Neuronal stem cell (in vitro differentiated cells): ENCODE measurements at places on chromosomes 5 and 9.

DNA sequence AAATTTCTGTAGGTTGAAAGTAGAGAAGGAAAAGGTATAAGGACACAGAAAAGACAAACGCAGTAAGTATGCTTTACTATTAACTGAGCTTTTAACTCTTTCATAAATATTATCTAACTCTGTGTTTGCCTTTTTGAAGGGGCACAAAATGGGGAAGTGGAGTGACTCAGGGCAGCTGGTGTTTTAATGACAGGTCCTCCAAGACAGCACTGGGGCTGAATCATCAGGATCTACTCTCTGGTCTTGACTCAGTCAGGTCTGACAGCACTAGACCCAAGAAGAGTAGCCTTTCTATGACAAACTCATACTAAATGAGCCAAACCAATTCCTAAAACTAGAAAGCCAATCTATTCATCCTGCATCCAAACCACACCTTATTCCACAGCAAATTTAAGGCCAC lies 102.2 kb downstream of the APTX start:
- DNase-seq: no peak

DNA sequence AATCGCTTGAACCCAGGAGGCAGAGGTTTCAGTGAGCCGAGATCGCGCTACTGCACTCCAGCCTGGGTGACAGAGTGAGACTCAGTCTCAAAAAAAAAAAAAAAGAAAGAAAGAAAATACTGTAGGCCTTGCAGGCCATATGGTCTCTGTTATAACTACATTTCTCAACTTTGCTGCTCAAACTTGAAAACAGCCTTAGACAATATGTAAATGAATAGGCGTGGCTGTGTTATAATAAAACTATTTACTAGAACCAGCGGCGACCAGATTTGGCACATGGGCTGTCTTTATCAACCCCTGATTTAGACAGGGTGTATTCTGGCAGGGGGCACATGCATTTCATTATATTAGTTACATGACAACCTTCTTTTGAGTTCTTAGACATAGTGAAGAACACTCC lies 130.0 kb downstream of the C9orf152 start:
- no peak for DNase-seq

DNA sequence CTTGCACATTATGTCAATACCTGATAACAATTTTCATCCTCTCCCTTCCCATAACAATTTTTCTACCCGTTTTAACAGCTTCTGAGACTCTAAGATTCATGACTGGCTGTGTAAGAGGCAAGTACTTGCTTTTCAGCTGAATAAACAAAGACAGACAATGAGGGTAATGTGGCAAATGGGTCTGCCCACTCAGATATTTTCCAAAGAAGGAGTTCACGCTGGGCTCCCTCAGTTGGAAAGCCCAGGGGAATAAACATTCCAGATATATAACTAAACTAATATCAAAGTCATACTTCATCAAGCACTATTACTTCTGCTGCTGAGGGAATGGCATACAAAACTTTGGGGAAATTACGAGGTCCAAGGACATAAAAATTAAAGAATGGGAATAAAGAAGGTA lies 24.4 kb downstream of the MEGF9 start:
- peak; percentile 23 for DNase-seq

DNA sequence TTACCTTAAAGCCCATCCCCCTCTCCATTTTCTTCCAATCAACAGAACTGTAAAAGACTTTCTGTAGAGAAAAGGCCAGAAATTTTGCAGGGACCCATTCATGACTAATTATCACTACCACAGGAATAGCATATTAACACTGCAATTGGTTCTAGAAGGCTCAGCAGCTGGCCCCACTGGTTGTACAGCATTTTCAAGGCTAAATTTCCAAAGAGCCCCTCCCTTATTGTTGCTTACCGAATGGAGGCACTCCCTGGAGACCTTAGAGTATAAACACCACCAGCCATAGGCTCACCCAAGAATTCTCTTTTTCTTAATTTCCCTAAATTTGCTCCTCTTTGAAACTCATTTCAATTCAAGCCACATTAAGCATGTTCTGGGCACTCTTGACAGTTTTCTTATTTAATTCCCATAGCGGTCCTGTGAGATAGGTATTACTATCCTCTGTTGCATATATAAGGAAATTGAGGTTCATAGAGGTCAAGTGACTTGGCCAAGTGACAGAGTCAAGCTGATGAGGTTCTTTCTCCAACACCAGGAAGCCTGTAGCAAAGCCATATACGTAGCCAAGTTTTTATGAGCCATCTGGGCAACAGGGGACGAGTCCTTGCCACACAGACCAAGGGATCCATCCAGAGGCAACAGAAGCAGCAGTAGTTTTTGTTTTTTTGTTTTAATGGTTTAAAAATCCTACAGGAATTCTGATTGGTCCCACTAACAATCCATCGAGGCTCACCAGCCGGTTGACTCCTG lies 83.9 kb upstream of the NR5A1 start:
- no peak for DNase-seq

DNA sequence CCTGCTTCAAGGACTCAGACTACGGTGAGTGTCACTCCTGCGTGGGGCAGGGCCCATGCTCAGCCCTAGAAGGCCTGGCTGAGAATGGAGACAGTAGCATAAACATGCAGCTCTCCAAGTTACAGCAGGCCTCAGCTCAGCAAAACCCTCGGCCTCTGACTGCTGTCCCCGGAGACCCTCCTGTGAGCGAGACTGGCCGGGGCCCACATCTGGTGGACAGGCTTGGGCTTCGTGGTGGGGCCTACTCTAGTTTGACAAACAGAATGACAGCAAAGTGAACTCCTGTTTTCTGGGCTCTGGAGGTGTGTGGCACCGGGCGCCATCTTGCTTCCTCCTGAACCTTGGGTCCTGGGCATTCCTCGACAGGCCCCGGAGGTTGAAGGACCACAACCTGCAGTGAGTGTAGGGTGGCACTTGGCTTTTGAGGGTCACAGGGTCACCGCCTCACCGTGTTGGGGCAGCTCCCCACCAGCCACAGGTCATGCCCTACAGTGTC lies 97.5 kb downstream of the PHF2 start:
- no peak for DNase-seq

DNA sequence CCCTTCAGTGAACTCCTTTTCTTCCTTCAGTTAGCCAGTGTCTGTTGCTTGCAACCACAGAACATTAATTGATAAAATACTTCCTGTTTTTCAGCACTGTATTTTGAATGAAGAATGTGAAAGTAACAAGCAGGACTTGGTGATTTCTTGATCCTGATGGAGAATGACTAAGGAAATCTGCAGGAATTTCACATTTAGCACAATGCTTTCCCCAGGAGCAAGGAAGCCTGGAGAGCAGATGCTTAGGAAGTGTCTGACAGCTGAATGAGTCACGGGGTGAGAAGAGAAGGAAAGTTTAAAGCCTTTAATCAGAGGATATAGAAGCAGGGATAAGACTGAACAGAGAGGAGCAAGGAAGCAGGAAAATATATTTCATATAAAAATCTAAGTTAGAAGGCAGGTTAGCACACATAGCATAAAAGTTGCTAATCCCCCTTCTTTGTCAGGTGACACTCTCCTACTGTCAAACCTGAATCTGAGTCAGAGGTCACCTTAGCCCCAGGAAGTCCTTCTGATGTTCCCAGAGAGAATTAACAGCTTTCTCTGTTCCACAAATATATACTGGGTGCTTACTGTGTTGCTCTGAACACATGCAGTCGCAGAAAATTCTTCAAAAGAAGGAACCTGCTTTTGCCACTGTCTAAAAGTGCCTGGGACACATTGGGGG lies 59.7 kb downstream of the GNA14 start:
- peak; percentile 8 for DNase-seq

DNA sequence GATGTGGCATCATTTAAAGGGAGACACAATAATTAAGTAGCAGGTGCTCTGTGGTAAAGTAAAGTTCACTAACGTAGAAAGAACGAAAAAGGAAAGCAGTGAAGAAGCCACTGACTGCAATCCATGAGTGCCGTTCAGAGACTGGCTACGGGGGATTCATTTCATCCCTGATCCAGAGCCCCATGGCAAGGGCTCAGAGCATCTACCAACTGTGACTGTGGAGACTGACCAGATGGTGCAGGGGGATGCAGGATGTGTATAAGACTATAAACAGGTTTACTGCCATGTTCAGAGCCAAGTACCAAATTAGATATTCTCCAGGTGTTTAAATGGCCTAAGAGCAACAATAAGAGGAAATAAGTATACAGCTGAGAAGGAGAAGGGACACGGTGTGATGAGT lies 47.7 kb downstream of the MARCHF11 start:
- no peak for DNase-seq

- DNase-seq: no peak
Measured at GRCh38 chr5:154390096-154390495, 55.7 kb upstream of the SAP30L start.

DNA sequence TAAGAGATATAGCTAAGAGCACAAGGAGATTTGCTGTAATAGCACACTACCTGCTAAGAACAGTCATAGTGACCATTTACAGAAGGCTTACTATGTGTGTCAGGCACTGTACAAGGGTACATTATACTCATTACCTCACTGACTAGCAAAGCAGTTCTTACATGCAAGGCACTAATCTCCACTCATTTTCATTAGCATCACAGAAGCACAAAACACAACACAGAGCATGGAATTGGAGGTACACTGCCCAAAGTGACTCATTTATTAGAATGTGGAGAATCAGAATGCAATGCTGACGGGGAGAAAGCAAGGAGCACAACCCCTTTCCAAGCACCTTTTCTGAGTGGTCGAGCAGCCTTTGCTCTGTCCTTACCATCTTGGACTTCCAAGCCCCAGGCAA lies 169.7 kb downstream of the ENTREP1 start:
- no peak for DNase-seq

DNA sequence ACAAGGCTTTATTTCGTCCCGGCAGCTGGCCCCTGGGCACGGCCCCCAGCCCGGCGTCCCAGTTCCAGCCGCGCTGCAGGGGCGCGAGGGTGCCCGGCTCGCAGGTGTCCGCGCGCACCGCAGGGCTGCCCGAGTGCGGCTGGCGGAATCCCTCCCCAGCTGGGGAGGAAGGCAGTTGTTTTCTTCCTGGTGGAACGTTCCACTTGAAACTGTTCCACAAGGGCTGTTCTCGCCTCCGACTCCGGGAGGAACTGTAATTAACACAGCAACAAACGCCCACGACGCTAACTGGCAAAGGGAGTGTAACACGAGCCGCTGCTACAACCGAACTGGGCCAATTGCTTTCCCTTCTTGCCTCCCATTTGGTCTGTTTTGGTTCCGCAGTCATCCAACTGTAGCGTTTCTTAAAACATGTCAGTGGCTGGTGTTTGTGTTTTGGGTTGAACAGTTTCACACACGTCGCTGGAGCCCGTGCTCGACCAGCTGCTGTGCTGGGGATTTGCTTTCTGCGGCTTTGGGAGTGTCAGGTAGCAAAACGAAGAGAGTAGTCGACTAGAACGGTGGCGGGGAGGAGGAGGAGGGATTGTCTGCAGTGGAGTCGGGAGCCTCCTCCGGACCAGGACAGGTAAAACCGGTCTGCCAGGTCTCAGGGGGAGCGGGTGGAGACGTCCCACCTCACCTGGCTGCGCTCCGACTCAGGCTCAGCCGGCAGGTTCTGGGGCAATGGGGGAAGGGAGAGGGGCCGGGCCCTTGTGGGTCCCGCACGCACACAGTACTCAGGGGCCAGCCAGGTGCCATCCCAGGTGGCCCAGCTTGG lies 131.6 kb upstream of the NIPBL start:
- peak; percentile 70 for DNase-seq

DNA sequence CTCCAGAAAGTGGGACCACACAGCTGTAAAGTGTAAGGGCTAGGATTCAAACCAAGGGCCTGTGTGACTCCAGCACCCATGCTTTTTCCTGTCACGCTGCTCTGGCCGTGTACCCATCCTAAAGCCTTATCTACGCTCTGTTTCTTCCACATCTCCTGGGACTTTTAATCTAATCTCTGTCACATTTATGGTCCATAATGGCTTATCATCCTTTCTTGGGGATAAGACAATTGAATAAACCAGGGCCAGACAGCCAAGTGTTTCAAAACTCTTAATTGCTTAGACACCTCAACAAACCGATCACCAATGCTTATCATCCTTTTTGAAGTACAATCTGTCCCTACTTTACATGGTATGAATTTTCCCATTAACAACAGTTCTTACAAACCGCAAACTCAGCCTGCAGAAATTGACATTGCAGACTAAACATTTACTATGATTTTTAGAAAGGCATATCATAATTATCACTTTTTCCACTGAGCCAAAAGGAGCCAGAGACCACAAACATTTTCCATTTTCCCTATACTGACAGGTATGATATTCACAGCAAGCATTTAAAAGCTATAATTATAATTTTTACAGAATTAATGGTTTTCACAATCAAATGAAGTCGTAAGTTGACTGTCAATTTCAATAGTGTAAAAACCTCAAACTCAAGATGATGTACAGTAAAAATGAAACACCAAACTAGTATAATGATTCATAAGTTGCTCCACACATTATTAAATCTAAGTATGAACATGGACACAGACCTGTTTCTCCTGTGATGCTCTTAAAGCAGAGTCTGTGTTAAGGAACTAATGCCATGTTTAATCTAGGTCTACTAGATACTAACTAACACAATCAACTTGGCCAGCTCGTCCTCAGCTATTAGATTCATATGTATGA lies 99.5 kb downstream of the FBXW11 start:
- no peak for DNase-seq

- no peak for DNase-seq
Measured at GRCh38 chr9:91282292-91282691, 79.4 kb downstream of the AUH start.

DNA sequence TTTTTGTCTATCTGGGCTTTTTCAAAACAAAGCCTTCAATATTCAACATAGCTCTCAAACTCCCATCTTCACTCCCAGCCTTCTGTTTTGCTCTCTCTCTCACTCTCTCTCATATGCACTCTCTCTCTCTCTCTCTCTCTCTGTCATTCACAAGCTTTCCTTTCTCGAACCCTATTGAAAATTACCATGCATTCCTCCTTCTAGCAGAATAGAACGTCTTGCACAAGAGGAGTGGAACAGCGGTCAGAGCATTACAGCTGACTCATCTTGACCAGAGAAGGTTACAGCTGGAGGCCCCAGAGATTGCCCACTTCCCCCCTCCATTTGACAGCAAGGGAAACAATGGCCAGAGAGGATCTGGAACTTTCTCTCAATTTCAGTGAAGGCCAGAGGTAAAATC lies 51.0 kb upstream of the LIFR start:
- DNase-seq: no peak

GRCh38 chr5:16615741-16616535 lies 859 bp downstream of the RETREG1 start:
- no peak for DNase-seq

DNA sequence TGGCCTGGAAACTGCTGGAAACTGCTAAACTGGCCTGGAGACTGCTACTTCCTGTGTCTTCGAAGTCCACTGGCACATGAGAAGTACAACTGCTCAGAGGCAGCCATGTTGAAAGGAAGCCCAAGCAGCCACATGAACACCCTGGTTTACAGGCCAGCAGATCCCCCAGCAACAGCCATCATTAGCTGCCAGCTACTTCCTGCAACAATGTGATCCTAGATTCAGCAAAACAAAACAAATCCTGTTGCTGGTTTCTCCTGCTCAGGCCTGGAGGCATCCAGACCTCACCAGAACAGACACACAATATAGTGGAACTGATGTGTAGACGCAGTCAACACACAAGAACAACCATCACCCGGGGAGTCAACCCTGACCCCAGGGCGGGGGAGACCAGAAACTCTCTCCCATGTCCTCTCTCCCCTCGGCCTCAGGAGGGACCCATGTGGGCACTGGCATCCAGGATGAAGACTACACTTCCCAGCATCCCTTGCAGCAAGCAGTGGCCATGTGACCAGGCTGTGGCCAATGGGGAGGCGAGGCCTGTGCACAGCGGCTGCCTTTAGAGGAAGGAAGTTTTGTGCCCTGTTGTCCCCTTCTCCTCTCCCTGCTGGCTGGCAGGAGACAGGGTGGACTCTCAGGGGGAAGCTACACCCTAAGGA lies 9.2 kb upstream of the LCN15 start:
- no peak for DNase-seq

GRCh38 chr9:127252410-127253318 lies 11.9 kb upstream of the GARNL3 start:
- DNase-seq: no peak
